PC-3 (cell line): ENCODE measurements at places on chromosomes 2 and 18. TPM values are rescaled to one million over a fixed set of nuclear protein-coding genes. Genes with fewer than 3 reads are reported as not detected.

The TMEM37 gene
- total RNA-seq, result 0.26 and 0.40 TPM in 2 replicates

- peak; percentile 96 for DNase-seq
Observed at GRCh38 chr2:220279372-220279771, 651.9 kb downstream of the SLC4A3 start.

DNA sequence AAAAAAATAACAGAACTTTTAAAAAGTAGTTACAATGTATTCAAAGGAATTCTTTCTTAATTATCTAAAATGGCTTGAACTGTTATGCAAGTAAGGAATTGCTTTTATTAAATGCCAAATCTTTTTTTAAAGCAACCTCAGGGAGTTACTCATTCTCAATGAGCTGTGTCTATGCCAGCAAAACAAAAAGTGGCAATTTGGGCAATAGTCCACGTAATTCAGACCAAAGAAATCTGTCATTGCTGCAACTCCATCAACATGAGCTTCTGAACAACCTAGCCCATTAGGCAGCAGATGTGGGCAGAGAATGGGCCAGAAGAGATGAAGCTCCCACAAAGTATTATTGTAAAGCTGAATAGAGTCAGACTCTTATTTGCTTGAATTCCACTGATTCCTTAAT is 118.4 kb downstream of the ALK start:
- DNase-seq, result peak; percentile 8

The SP110 gene
- total RNA-seq, result 3.5 and 6.7 TPM in 2 replicates

DNA sequence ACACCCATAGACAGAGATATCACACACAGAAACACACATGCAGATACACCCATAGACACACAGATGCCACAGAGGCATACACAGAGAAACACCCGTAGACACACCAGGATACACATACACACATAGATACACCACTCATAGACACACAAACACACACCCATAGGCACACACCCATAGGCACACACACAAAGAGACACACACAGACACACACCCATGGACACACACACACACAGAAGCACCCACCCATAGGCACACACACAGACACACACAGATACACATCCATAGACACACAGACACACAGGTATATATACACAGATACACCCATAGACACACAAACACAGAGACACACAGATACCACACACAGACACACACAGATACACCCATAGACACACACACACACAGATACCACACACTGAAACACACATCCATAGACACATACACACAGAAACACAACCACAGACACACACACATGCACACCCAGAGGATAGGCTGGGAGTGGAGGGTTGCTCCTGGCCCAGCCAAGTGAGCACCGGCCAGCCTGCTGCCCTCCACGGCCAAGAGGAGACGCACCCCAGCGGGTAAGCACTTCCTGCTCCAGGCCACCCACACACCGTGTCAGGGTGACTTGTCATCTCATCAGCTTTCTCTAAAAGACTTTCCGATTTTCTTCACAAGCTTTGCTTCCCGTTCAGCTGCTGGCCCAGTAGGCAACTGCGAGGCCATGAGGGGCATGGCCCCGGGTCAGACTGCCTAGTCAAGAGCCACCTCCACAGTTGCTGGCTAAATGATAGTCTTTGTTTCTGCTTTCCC is 14.1 kb upstream of the CNNM3 start:
- no peak for DNase-seq

- DNase-seq, result peak; percentile 34
Observed at GRCh38 chr2:202237787-202238233, 587 bp downstream of the SUMO1 start.

- peak; percentile 31 for DNase-seq
Observed at GRCh38 chr18:75923169-75923568, 495.7 kb upstream of the SMIM21 start.

The KCNK3 gene
- total RNA-seq, result 0.04 and 0.69 TPM in 2 replicates

- DNase-seq, result no peak
Observed at GRCh38 chr2:148971547-148971946, 67.0 kb upstream of the LYPD6B start.
